NCI-H460 (cell line): ENCODE measurements at places on chromosomes 12 and 14.

DNA sequence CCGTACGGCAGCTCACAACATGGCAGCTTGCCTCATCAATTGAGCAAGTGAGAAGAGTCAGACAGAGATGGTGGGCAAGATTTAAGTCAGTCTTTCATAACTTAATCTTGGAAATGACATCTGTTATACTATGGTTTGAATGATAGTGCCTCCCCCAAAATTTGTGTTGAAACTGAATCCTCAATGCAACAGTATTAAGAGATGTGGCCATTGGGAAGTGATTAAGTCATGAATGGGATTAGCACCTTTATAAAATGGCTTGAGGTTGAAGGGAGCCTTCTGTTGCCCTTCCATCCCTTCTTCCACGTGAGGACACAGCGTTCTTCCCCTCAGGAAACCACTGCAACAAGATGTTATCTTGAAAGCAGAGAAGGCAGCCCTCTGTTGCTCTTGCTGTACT is 124.2 kb downstream of the C12orf75 start:
- no peak for DNase-seq

DNA sequence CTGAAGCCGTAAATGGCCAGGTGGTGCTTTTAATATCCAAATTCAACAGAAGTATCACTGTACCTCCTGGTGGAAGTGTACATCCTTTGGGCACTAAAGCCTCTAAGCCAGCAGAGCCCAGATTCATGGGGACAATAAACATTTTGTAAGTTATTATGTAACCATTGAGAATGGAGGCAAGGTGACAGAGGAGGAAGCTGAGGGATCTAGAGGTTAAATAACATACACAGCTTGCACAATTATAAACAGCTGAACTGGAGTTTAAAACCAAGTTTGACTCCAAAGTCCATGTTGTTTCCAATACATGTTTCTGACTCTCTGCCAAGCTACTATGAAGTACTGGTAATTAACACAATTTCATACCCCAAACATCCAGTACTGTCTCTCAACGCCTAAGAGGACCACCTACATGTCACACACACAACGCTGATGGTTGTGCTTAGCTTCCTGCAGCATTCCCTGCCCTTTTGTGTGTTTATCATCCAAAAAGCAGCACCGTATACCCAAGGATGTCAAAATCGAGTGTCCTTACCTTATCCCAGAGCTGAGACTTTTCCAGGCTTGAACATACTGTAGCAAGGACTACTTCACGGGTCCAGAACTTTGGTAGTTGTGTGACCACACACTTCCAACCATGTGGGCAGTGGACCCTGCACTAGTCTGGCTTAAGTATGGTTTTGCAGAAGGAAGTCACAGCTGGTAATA is 41.3 kb downstream of the EGLN3 start:
- DNase-seq = no peak

- peak; percentile 77 for DNase-seq
These were observed 4.3 kb downstream of the SEL1L start for GRCh38 chr14:81529391-81529790.

- peak; percentile 3 for DNase-seq
These were observed 54.5 kb downstream of the CRACR2A start for GRCh38 chr12:3698218-3698974.
